Nephron progenitor cell (in vitro differentiated cells): ENCODE measurements at places on chromosomes 16 and 17.

- peaks cover 9% of the 10 kb centered on the region for H3K4me1 ChIP-seq
- H3K36me3 ChIP-seq: peaks cover 6% of the 10 kb centered on the region
- no peak overlapping the region for H3K4me3 ChIP-seq
- no peak overlapping the region for H3K27ac ChIP-seq
These were observed 278.4 kb upstream of the FOXF1 start for GRCh38 chr16:86231996-86232350.

- H3K27me3 ChIP-seq: no peaks in the 10 kb centered on the region
- no peak for DNase-seq
- peaks cover 18% of the 10 kb centered on the region for H3K4me1 ChIP-seq
- no peak overlapping the region for H3K4me3 ChIP-seq
- H3K27ac ChIP-seq: no peak overlapping the region
- H3K36me3 ChIP-seq: peaks cover 11% of the 10 kb centered on the region
These were observed 3.9 kb downstream of the TELO2 start for GRCh38 chr16:1497014-1497598.

GRCh38 chr17:47632991-47633390, 16.7 kb upstream of the KPNB1 start:
- peaks cover 3% of the 10 kb centered on the region for H3K27me3 ChIP-seq
- H3K36me3 ChIP-seq: peaks cover 24% of the 10 kb centered on the region

GRCh38 chr16:2531371-2531695, at the start of gene CEMP1:
TSS of gene CEMP1 (minus strand) at chr16:2531408. CDS start at chr16:2531073, 335 bp downstream.
- peaks cover 5% of the 10 kb centered on the region for H3K27me3 ChIP-seq
- H3K4me3 ChIP-seq: peak within 1 kb of the TSS; percentile 89
- H3K4me1 ChIP-seq: peaks cover 12% of the 10 kb centered on the region
- H3K27ac ChIP-seq: no peak within 1 kb of the TSS
- H3K36me3 ChIP-seq: no peaks in the 10 kb centered on the region
- no peak for DNase-seq

DNA sequence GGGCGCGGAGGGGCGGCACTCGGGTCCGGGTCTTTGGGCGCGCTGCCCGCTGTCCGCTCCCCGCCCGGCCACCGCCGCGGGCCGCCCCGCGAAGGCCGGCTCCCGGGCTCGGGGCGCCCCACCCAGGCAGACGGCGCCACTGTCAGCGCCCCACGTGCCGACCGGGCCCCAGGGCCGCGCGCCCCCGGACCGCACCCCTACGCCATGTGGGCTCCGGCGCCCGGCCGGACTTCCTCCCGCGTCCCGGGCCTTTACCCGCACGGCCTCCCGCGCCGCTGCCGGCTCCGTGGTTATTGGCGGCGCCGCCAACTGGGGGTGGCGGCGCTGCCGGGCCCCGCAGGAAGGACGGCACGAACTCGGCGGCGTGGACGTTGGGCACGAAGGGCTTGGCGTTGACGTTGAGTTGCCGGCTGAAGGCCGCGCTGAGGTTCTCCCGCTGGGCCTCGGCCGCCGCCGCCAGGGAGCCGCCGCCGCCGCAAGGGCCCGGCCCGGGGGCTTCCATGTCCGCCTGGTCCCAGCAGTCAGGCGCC, 577 bp downstream of the GSPT1 start:
- peak overlapping the region; percentile 95 for H3K27ac ChIP-seq
- peaks cover 14% of the 10 kb centered on the region for H3K27me3 ChIP-seq
- H3K4me1 ChIP-seq: peaks cover 47% of the 10 kb centered on the region
- peak; percentile 57 for DNase-seq
- no peaks in the 10 kb centered on the region for H3K36me3 ChIP-seq
- peak overlapping the region; percentile 96 for H3K4me3 ChIP-seq

GRCh38 chr16:48611329-48612137, 1.6 kb upstream of the N4BP1 start:
- H3K27ac ChIP-seq: no peak overlapping the region
- no peak for DNase-seq
- H3K27me3 ChIP-seq: peaks cover 10% of the 10 kb centered on the region

DNA sequence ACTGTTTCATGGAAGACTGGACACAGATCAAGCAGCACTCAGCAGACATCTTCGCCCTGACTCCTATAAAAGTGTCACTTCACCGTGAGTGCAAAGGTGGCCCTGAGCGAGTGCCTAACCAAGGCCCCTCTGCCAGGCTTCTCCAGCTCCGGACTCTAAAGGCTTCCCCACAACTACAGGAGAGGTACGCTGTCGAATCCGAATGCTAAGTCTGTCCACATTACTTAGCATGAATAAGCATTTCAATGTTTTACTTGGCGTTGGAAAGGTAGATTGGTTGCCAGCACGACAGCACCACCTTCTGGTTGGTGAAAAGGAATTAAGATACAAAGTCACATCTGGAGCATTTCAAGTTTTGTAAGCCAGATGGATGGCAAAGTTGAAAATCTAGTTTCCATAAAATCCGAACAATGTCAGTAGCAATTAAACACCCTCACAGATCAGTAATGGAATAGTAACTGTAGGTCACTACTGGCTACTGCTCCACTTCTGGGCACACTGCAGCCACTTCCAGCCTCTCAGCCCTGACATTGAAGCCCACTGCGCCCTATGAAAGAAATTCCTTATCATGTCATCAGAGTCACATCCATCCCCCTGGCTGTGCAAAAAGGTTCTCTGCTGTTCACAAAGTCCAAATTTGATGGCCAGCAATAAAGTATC, 100.9 kb downstream of the PARN start:
- H3K4me3 ChIP-seq: peak overlapping the region; percentile 59
- H3K27ac ChIP-seq: no peak overlapping the region
- H3K27me3 ChIP-seq: peaks cover 2% of the 10 kb centered on the region
- peaks cover 31% of the 10 kb centered on the region for H3K36me3 ChIP-seq
- H3K4me1 ChIP-seq: peaks cover 31% of the 10 kb centered on the region
- DNase-seq: peak; percentile 57

- H3K27ac ChIP-seq: no peak overlapping the region
- H3K27me3 ChIP-seq: no peaks in the 10 kb centered on the region
- no peak overlapping the region for H3K4me3 ChIP-seq
- no peak for DNase-seq
These were observed 93.9 kb downstream of the RGS9 start for GRCh38 chr17:65231086-65231485.

GRCh38 chr16:782258-782657, 5.9 kb downstream of the RPUSD1 start:
- H3K27ac ChIP-seq: no peak overlapping the region
- H3K36me3 ChIP-seq: no peaks in the 10 kb centered on the region
- H3K27me3 ChIP-seq: peaks cover 9% of the 10 kb centered on the region
- peaks cover 8% of the 10 kb centered on the region for H3K4me1 ChIP-seq

DNA sequence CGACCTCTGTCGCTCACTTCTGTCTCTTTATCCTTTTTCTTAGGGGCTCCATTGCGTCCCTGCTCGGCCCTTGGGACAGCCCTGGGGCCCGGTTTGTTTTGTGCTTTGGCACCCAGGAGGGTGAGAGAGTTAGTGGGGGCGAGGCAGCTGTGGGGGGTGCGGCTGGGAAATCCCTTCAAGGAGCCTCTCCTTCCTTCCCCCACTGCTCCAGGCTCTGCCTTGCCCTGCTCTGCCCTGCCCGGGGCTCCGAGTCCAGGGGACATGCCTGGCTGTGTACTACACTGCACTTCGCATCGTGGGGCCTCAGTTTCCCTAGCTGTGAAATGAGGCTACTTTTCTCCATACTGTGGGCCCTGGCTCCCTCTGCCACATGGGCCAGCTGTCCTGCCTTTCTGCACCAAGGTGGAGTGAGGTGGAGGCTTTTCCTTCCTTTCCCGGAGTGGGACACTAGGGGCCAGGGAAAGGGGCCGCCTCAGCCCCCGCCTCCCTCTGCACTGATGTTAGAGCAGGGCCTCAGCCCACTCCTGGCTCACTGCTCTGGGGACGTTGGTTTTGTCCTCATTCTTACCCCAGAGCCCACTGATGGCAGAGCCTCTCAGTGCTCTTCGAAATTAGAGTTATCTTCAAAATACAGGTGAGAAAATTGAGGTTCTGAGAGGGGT, 980 bp downstream of the LLGL1 start:
- H3K36me3 ChIP-seq: no peaks in the 10 kb centered on the region
- peaks cover 3% of the 10 kb centered on the region for H3K27me3 ChIP-seq
- peak overlapping the region; percentile 89 for H3K27ac ChIP-seq
- H3K4me3 ChIP-seq: peak overlapping the region; percentile 98
- peaks cover 66% of the 10 kb centered on the region for H3K4me1 ChIP-seq

- no peak overlapping the region for H3K27ac ChIP-seq
- no peaks in the 10 kb centered on the region for H3K4me1 ChIP-seq
- no peak for DNase-seq
- H3K4me3 ChIP-seq: no peak overlapping the region
- no peaks in the 10 kb centered on the region for H3K27me3 ChIP-seq
- H3K36me3 ChIP-seq: no peaks in the 10 kb centered on the region
These were observed 1010.9 kb downstream of the KCNJ18 start for GRCh38 chr17:22703204-22703603.

- DNase-seq: no peak
- no peak overlapping the region for H3K4me3 ChIP-seq
- peak overlapping the region; percentile 52 for H3K27ac ChIP-seq
- H3K27me3 ChIP-seq: peaks cover 3% of the 10 kb centered on the region
These were observed 100.7 kb upstream of the CHMP6 start for GRCh38 chr17:80890921-80891396.

DNA sequence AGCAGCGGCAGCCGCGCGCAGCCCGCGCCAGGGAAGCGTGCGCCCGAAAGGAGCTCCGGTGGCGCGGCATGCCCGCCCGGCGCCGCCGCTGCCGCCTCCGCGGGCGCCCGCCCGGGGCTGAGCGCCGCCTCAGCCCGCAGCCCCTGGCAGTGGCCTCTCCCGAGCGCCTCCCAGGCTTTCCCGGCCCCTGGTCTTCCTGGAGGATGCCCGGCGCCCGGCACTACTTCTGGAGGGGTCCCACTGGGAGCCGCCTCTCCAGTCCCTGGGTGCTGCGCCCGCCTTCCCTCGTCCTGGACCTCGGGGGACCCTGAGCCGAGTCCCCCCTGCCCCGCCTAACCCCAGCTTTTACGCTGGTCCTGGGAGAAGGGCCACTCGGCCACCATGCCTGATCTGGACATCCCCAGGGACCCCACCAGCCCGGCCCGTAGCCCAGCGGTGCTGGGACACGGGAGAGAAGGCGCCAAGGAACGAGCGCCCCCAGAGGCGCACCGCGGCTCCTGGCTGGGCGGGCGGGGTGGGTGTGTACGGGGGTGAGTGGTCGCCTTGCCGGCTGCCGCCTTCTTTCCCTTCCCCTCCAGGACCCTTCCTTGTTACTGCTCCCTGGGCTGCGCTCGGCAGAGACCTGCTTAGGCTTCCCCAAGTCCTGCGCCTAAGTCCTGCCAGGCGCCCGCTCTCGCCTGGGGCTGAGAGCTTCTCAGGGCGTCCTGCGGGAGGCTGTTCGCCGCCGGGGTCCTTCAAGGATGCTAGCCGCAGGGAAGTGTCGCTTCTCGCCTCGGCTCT, 704 bp downstream of the ASIC2 start:
- peak; percentile 71 for DNase-seq
- peaks cover 53% of the 10 kb centered on the region for H3K27me3 ChIP-seq
- peak overlapping the region; percentile 80 for H3K4me3 ChIP-seq
- H3K4me1 ChIP-seq: peaks cover 17% of the 10 kb centered on the region

- H3K4me3 ChIP-seq: no peak overlapping the region
- H3K27me3 ChIP-seq: no peaks in the 10 kb centered on the region
- no peaks in the 10 kb centered on the region for H3K4me1 ChIP-seq
- H3K27ac ChIP-seq: no peak overlapping the region
- H3K36me3 ChIP-seq: peaks cover 5% of the 10 kb centered on the region
- DNase-seq: no peak
These were observed 129.6 kb downstream of the CPPED1 start for GRCh38 chr16:12674071-12674470.

GRCh38 chr16:83581994-83582747, 225.6 kb upstream of the HSBP1 start:
- no peaks in the 10 kb centered on the region for H3K36me3 ChIP-seq
- H3K27me3 ChIP-seq: no peaks in the 10 kb centered on the region
- H3K27ac ChIP-seq: no peak overlapping the region
- DNase-seq: no peak
- H3K4me3 ChIP-seq: no peak overlapping the region

DNA sequence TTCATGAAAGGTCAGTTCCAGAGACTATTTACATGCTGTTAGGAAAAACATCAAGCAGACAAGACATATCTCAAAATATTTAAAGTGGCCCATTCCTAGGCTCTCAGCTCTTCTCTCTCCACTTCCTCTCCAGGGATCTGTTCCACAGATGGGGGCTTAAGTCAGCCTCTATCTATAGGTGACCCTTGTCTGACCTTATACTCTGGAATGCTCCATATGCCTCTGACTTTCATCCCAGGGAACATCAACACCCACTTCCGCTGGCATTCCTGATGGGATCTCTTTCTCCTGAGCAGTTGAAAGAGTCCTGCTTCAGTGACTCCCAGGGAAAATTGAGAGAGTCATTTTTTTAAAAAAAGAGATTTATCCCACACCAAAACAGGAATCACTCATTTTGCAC, 11.5 kb upstream of the WIPI1 start:
- H3K27ac ChIP-seq: peak overlapping the region; percentile 68
- H3K4me3 ChIP-seq: no peak overlapping the region
- H3K36me3 ChIP-seq: peaks cover 8% of the 10 kb centered on the region
- peaks cover 3% of the 10 kb centered on the region for H3K27me3 ChIP-seq
- DNase-seq: no peak

GRCh38 chr17:7886227-7887037, 2.2 kb upstream of the CHD3 start:
- H3K27me3 ChIP-seq: peaks cover 4% of the 10 kb centered on the region
- H3K36me3 ChIP-seq: peaks cover 20% of the 10 kb centered on the region
- no peak overlapping the region for H3K4me3 ChIP-seq
- peaks cover 5% of the 10 kb centered on the region for H3K4me1 ChIP-seq

DNA sequence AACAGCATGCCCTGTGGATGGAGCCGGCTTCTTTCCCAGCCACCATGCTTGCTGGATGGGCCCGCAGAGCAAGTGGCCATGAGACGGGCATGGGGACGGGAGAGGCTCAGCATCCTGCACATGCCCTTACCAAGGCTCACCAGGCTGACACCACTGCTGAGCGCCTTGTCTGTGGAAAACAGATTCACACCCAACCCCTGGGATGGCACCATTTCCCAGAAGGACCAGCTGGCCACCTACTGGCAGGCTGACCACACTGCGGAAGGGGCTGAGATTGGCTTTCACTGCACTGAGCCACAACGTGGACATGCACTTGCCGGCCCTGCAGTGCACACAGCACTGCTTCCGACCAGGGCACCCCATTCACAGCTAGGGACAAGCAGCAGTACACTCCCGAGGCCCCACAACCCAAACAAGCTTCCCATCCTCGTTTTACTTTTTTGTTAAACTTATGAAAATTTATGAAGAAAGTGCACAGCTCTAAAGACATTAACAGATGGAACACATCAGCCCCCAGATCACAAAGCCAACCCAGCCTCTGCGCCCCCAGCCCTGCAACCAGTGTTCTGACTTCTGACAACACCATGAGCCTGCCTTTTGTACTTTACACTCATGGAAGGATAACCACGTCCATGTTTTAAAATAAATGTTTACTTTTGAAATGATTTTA, 13.9 kb upstream of the KRTAP17-1 start:
- H3K4me3 ChIP-seq: no peak overlapping the region
- H3K4me1 ChIP-seq: peaks cover 8% of the 10 kb centered on the region
- H3K27me3 ChIP-seq: peaks cover 13% of the 10 kb centered on the region
- no peaks in the 10 kb centered on the region for H3K36me3 ChIP-seq

GRCh38 chr17:32120141-32120540, 22.2 kb upstream of the RHOT1 start:
- H3K4me1 ChIP-seq: peaks cover 47% of the 10 kb centered on the region
- DNase-seq: no peak
- peaks cover 16% of the 10 kb centered on the region for H3K27me3 ChIP-seq
- H3K4me3 ChIP-seq: no peak overlapping the region

- H3K36me3 ChIP-seq: no peaks in the 10 kb centered on the region
- H3K27ac ChIP-seq: no peak overlapping the region
- H3K4me3 ChIP-seq: no peak overlapping the region
- H3K4me1 ChIP-seq: peaks cover 8% of the 10 kb centered on the region
- no peak for DNase-seq
- H3K27me3 ChIP-seq: peaks cover 27% of the 10 kb centered on the region
These were observed 111.0 kb downstream of the AMFR start for GRCh38 chr16:56314244-56314850.
